CD4-positive, alpha-beta T cell treated with Interleukin-4 for 1 hour (primary cell): ENCODE measurements at places on chromosomes 11 and 22.
A peak's percentile ranks its signal among the peaks of the same experiment; 100 is the strongest.

GRCh38 chr22:35103761-35104160 is 37.8 kb downstream of the ISX start:
- no peak for DNase-seq

GRCh38 chr11:44277196-44278090 is 32.5 kb downstream of the ALX4 start:
- no peak for DNase-seq

- no peak for DNase-seq
These were observed 22.9 kb upstream of the JAM3 start for GRCh38 chr11:134045799-134046635.

- DNase-seq: no peak
These were observed 13.5 kb upstream of the UPB1 start for GRCh38 chr22:24481641-24482040.

- DNase-seq: no peak
These were observed 3.9 kb upstream of the NEFH start for GRCh38 chr22:29476116-29476515.

GRCh38 chr11:111707039-111707690 is 59.0 kb downstream of the PPP2R1B start:
- no peak for DNase-seq

GRCh38 chr11:26335903-26336302 is 4.0 kb downstream of the ANO3 start:
- DNase-seq: no peak

DNA sequence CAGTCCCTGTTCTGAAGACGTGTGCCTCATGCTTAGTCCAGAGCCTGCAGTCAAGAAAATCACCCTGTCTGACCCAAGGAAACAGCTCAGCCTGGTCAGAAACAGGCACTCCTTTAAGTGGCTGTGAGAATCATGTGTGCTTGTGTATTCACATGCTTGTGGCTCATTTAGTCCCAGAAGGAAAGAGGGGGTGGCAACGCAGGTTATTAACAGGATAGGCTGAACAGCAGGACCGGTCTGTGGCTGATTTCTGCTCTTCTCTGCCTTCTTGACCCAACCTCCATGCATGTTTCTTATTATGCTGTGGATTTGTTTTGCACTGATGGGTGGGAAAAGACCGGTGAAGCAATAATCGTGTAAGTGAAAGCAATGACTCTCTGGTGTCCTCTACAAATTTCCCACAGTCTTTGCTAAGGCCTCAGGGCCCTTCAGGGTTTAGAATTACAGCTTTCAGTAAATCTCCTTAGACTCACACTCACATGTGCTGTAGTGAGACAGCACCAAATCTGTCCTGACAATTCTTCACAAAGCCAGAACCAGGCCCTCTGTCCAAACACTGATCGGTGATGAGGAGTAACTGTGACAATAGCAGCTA is 288.1 kb downstream of the ETS1 start:
- DNase-seq: peak; percentile 42

- no peak for DNase-seq
These were observed 3.7 kb downstream of the SHANK2 start for GRCh38 chr11:71248656-71249055.

DNA sequence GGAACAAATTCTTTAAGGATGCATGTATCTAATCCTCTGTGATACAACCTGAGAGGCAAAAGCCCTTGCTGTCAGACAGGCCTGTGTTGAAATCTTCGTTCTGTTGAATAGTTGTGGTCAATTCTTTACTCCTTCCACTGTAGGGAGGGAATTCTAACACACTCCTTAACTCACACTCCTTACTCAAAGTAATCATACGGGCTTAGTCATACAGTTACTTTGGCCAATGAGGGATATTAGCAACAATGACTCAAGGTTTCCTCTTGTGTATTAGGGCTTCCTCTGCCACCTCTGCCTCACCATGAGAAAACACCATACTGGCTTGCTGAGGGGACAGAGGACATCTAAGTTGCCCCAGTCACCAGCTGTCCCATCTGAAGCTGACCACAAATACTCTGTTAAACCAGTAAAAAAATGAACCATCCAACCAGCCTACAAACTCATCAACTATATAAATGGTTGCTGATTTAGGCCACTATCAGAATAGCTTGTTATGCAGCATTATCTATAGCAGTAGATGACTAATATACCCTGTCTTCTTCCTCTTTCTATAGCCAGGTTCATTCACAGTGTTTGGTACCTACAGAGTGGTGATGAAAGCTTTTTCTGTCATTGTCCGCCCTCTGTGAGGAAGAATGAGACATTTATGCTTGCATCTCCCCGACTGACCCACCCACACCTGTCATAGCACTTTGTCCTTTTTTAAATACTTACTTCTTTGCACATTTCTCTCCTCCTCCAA is 322.8 kb upstream of the SYN3 start:
- DNase-seq: no peak

DNA sequence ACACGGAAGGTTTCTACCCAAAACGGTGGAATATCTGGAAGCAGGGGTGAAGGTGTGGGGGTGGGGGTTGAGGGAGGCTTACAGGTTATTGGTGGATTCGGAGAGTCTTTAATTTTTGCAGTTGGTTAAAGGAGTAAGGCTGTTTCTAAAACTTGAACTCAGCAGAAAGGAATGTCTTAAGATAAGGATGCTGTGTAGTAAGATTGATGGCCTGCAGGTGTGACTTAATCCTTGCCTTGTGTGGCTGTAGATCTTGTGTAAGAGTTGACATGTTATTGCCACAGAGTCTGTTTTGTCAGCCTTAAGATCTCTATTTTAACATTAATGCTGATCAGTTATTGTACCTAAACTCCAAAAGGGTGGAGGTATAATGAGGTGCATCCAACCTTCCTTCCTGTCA is 16.4 kb upstream of the OR6M1 start:
- DNase-seq: no peak

DNA sequence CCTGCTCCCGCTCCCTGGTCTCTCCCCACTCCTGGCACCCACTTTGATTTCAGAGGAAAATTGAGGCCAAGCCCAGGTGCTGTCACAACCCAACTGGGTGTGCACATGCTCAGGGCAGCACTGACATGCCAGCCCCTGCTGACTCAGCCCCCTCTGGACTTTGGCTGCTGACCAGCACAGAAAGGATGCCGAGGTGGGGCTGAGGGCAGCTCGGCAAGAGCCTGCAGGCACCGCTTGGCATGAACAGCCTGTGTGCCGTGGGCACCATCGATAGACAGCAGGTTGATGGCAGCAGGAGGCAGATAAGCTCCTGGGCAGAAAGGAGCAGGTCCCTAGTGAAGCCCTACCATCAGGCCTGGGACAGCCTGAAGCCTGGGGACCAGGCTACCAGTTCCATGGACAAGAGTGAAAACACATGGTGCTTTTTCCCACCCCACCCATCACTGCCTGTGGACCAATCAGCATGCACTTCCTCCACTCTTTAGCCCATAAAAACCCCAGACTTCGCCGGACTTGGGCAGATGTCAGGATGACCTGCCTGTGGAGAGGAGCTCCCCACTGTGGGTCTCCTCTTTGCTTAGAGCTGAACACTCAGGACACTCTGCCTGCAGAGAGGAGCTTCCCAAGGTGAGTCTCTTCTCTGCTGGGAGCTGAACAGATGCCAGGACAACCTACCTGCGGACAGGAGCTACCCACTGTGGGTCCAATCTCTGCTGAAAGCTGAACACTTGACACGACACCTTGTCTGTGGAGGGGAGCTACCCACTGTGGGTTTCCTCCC is 832.3 kb downstream of the DLG2 start:
- DNase-seq: no peak

- DNase-seq: no peak
These were observed 121.2 kb upstream of the VPREB1 start for GRCh38 chr22:22123118-22123959.

DNA sequence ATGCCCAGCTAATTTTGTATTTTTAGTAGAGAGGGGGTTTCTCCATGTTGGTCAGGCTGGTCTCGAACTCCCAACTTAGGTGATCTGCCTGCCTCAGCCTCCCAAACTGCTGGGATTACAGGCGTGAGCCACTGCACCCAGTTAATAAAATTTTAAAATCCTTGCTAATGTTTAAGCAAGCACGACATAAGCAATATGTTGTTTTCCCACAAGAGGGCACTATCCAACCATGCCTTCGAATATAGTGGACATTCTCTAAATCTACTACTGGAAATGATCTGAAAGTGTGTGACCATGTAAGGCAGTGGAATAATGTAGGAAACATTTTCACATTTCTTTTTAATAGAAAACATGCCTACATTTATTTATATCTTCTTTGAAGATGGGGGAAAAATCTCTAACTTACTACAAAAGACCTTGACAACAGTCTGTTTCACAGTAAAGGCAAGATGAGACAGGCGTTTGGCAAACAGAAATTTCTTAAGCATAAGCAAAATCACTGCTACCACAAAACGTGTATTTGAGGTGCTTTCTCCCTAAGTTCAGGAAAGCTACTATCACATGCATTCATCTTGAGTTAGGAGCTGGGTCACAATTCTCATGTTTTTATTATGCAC is 38.2 kb downstream of the PITPNB start:
- peak; percentile 56 for DNase-seq

DNA sequence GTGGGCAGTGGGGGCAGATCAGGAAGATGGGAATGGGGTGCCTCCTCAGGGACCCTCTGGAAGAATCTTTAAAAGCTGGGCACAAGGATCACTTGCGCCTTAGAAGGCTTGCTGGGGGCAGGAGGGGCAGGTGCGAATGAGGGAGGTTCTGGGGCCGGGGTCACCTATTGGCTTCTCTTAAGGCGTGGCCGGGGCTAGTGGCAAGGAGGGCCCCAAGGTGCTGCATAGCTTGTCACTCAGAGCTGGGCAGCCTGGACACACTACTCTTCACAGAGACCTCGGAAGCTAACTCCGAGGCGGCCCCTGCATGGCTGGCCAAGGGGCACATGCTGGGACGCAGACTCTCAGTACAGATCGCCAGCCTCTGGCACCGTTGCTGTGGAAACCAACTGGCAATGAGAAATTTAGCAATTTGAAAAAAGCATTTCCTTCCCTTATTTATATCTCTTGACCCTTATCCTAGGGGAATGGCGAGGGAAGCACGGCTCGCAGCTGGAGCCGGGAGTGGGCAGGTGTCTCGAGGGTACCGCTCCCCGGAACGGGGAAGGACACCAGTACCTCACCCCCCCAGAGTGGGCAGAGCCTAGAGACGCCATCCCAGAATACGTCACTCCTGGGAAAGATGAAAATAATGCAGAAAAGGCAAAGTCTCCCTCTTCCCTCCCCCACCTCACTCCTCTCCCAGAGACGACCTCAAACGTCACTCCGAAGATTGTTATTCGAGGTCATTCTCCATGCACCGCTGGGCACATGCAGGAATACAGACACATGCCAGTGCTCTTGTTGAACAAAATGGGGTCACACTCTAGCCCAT is 188.1 kb downstream of the CTTN start:
- no peak for DNase-seq

DNA sequence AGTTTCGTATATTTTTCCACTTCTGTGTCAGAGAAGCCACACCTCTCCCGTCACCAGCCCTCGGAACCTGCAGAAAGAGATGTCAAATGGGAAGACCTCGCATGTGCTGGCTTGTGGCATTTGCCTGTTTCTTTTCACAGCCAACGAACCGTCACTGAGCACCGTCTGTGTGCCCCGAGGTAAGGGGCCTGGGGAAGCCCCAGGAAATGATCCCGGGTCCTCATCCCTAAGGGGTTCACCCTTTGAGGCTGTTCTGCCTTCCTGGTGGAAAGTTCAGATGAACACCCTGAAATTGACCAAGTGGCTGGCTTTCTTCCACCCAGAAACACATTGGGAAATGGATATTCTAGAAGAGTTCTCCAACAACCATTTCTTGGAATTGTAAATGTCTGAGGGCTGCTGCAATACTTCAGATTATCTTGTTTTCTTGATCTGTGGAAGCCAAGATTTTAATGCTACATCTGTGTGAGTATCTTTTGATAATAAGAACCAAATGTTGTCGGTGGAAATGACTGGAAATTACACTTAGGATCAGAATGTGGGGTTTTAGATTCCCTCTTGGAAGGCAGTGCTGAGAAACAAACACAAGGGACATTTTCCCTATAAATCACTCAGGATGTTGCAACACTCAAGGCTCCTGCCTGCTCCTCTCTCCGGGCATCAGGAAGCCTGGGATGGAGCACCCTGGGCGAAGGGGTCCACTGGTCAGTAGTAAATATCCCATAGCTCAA is 37.6 kb downstream of the RIBC2 start:
- DNase-seq: no peak

DNA sequence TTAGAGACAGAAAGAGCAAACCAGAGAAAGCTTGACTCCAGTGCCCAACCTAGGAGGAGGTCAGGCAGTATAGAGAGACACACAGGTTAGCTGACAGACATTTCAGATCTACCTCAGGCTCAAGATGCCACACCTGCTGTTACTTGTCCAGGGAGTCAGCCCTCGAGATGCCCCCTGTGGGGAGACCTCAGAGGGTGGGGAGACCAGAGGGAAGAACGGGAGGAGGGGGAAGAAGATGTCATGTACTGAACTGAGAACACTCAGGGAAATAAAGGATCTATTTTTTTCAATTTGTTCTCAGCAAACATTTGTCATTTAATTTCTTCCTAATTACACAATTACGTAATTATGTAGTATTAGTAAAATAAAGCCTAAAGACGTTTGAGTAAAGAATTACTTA is 196.3 kb upstream of the CADM1 start:
- DNase-seq: no peak

GRCh38 chr11:68213555-68214172 is 568 bp upstream of the KMT5B start:
- peak; percentile 82 for DNase-seq

- DNase-seq: peak; percentile 20
These were observed 35.5 kb upstream of the ST14 start for GRCh38 chr11:130124096-130124495.

- DNase-seq: no peak
These were observed 61.5 kb downstream of the MSANTD4 start for GRCh38 chr11:105960252-105961245.

GRCh38 chr11:6404342-6405051 is 14.2 kb downstream of the SMPD1 start:
- no peak for DNase-seq

DNA sequence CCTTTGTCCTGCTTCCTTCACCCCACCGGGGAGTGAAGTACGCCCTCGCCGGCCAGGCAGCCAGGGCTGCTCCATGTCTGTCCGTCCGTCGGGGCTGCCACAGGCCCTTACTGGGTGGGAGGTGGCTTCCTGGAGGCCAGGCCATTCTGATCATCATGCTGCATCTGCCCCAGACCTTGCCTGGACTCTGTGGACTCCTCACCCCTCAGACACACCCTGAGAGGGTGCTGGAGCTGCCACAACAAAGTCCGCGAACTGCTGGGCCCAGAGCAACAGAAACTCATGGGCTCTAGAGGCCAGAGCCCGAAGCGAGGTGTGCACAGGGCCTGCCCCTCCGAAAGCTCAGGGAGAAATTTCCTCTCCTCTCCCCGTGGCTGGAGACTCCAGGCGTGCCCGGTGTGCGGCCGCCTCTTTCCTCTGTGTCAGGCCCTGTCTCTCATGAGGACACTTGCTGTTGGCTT is 124.2 kb downstream of the KCNQ1OT1 start:
- no peak for DNase-seq

GRCh38 chr11:16902781-16903378 is 111.3 kb downstream of the PLEKHA7 start:
- DNase-seq: no peak
